ENCODE measurements at places on chromosomes 13 and 19.

DNA sequence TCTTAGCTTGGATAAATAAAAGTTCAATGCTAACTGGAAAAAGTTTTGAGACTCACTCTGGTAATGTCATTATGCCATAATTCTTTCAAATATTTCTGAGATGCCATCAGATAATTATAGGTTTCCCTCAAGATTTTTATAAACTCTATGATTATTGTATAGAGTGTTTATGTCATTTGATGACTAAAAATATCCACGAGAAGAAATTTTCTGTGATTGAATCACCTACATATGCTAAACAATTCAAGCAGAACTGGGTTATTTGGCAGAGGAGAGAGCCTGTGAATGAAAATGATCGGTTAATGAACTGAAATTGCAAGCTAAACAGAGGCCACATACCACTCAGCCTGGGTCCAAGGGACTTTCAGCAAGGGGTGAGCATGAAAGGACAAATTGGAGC, 92.6 kb upstream of the TSC22D1 start:
- no peak for DNase-seq

GRCh38 chr19:14097532-14098151, 7.1 kb upstream of the SAMD1 start:
- DNase-seq = no peak

DNA sequence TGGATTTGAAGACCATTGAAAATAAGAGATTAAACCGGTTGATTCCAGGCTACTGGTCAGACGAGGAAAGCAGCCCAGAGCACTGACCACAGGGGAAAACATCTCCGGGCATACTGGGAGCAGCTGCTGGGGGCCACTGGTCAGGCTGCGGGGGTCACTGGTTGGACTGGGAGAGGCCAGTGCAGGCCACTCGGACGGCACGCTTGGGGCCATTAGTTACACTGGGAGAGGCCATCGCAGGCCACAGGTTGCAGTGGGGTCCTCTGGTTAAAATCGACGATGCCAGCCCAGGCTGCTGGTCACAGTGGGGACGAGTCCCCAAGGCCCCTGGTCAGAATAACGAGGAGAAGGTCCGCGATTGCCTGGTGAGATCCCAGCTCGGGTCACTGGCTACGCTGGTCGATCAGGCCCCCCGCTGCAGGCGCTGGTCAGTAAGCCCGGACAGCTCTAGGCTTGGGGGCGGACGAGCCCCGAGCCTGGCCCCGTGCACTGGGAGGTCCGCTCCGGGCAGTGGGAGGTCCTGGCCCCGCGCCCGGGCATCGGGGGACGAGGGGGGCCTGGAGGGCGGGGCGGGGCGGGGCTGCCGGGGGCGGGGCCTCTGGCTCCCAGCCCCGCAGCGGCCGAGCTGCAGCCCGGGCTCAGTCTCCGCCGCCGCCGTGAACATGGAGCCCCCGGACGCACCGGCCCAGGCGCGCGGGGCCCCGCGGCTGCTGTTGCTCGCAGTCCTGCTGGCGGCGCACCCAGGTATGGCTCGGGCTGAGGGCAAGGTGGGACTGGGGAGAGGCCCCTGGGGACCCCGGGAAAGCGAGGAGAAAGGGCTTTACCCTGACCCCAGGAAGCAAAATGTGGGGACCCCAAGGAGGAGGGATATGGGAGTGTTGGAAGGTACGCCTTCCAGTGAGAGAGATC, at the start of gene BCAM:
Gene BCAM (plus strand): TSS at position 641 of the 909 bp plus-strand sequence. CDS start 22 bp downstream, at position 663.
- DNase-seq = no peak

DNA sequence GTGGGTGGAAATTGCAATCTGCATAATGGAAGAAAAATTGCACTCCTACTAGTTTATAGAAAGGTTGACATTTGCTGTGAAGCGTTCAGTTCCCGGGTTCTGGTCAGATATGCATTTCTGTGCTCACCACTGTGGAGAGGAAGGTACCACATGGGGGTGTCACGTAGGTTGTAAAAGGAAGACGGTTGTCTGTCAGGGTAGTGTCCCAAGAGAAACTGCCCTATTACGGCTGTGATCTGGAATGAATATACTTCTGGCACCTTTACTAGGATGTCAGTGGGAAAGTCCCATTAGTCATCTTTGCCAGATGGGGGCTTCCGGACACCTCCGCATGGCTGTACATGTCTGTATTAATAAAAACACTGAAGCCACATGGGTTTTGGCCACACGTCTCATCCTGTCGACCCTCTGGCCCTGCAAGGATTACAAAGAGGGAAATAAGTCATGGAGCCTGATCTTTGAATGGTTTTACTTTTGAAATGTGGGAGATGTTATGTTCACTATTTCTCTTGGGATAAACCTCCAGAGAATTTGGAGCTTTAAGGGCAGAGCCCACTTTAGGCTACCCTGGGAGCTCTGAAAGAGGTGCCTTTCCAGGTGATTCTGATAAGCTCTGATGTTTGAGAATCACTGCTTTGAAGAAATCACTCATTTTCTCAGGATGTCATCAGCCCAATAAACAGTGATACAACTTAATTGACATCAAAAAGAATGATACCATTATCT, 133.9 kb downstream of the AKAP11 start:
- peak; percentile 90 for DNase-seq

DNA sequence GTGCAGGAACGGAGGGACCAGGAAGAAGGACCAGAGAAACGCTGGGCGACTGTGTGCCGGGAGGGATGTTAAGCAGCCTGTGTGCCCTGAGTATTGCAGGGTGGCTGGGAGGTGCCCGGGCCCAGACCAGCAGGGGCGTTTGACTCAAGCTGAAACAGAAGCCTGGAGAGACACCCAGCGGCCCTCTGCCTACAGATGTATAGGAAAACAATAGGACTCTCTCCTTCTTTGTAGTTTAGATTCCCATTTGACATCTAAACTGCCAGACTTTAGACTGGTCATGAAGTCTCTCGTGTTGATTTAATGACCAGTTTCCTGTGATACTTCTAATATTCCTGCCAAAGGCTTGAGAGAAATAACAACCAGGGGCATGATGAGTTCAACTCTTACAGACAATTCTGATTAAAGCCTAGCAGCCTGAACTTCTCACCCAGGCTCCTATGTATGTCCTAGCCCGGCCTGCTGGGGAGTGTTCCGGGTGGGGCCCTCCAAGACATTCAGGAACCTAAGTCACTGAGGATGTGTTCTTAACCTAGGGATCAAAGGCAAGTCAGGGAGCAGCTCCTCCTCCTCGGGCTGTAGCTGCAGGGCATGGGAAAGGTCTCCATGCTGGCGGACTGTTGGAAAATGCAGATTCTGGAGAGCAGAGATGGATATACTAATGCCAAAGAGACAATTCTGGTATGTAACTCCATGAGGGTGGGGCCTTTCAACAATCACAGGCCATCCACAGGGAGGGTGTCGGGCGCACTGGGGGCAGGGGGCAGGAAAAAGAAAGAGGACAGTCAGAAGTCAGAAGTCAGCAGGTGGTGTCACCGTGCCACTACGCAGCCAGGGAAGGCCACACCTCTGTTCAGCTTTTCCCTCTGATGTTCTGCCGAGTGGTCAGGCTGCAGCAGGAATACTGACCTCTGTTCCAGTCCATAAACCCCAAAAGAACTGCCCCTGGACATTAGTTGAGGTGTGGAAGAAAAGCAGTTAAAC, 131.8 kb downstream of the STARD13 start:
- DNase-seq = no peak

- no peak for DNase-seq
Observed at GRCh38 chr19:29088761-29089160, 124.2 kb downstream of the UQCRFS1 start.

GRCh38 chr13:31530922-31531321, 208.4 kb upstream of the RXFP2 start:
- no peak for DNase-seq

DNA sequence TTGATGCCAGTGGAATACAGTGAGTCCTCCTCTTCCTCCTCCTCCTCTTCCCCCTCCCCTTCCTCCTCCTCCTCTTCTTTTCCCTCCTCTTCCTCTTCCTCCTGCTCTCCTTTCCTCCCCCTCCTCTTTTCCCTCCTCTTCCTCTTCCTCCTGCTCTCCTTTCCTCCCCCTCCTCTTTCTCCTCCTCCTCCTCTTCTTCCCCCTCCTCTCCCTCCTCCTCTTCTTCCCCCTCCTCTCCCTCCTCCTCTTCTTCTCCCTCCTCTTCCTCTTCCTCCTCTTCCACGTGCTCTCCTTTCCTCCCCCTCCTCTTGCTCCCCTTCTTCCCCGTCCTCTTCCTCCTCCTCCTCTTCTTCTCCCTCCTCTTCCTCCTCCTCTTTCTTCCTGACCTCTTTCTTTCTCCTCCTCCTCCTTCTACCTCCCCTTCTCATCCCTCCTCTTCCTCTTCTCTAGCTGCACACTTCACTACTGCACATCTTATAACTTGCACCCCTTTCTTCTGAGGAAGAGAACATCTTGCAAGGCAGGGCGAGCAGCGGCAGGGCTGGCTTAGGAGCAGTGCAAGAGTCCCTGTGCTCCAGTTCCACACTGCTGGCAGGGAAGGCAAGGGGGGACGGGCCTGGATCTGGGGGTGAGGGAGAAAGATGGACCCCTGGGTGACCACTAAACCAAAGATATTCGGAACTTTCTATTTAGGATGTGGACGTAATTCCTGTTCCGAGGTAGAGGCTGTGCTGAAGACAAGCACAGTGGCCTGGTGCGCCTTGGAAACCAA, 5.6 kb downstream of the PDX1 start:
- DNase-seq = no peak

DNA sequence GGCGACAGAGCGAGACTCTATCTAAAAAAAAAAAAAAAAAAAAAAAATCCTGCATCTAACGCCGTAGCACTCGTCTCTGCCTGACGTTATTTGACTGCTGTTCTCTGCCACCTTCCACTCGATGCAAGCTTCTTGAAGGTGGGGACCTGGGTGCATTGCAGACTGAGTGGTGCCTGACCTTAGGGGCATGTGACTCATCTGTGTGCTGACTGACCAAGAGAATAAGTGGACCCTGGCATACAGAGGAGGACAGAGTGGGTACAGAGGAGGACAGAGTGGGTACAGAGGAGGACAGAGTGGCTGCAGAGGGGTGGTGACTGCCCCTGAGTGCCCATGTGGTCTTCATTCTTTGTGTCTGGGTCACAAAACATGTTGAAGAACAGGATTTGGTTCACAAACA, 7.6 kb downstream of the WTIP start:
- no peak for DNase-seq

DNA sequence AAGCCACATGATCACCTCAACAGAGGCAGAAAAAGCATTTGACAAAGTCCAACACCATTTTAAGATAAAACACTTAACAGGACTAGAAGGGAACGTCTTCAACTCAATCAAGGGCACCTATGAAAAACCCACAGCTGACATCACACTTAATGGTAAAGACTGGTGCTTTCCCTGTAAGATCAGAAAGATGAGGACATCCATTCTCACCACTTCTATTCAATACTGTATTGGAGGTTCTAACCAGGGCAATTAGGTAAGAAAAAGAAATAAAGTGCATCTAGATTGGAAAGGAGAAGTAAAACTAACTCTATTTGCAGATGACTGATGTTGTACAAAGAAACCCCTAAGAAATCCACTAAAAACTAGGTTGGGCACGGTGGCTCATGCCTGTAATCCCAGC, 11.2 kb upstream of the AKAP8 start:
- no peak for DNase-seq

DNA sequence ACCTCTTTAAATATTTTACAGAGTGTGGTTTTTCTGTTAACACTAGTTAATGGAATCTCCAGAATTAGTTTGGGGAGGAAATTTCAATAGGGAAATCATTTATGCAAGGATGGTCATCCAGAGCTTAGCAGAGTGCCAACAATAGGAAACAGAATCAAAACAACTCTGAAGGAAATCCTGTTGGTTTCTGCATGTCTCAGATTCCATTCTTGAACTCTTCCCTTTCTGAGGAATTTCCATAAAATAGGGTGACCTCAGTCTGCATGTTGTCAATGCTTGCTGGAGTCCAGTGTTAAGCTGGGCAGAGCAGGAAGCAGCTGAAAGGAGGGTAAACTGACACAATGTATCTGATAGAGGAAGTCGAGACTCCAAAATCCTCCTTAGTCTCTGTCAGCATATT, 16.9 kb downstream of the CBY2 start:
- no peak for DNase-seq

DNA sequence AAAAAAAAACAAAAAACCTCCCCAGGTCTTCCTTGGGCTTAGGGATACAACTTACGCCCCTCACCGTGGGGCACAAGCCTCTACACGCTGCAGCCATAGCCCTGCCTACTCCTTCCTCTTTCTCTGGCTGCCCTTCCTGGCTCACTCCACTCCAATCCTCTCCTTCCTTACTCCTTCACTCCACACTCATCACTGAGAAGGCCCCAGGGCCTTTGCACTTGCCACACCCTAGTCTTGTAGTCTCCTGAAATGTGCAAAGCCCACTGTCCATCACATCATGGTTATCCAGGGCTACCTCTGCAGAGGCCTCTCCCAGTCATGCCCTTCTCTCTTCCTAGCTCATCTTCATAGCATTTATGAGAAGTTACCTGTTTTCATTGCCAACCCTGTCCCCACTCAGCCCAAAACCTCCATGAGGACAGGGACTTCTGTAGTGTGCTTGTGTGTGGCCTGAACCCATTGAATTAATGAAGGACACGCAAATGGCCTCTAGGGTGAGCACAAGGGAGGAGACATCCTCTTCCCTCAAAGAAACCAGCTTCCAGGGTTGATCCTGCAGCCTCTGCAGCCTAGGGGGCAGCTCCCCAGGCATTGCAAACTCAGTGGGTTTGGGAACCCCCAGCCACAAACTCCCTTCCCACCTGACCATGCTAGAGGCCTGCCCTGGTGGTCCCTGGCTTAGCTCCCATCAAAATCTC, 7.9 kb upstream of the HSH2D start:
- no peak for DNase-seq

DNA sequence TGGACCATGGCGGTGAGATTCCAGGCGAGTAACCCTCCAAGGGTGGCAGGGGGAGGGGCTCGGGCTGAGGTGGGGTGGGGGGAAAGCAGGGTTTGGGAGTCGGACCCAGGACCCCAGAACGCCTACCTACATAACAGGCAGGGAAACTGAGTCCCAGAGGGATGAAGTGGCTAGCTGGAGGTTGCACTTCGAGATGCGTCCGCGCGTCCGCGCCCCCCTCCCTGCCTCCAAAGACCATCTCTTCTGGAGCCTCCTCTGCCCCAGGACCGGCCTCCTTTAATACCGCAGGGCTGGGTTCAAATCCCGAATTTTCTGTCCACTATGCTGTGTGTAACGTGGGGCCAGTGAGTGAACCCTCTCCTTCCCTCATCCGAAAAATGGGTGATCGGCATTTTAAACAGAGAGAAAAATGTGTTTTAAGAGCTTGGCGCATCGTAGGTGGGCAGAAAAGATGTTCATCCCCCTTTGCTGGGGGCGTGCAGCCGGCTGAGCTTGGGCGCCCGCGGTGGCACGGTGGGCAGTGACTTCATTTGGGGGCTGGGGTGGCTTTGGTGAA, 13.8 kb downstream of the TJP3 start:
- no peak for DNase-seq

- DNase-seq = no peak
Observed at GRCh38 chr19:49340865-49341718, 5.9 kb downstream of the CD37 start.

DNA sequence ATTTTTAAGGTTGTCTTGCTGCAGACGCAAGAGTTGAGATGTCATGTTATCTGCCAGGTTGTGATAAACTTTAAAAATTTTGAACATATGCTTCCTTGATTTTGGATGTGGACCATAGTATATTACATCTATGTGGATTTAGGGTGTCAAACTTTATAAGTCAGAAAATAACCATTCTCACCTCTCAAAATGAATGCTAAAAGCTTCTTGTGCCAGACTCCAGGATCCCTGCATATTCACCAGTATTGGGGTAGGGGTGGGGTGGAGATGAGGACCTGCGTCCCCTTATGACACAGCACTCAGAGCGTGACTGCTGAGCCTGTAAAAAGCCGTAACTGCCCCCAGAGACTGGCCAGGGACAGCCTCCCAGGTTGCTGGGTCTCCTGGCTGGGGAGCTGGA, 524.4 kb downstream of the LMO7 start:
- DNase-seq = no peak
